ENCODE measurements at places on chromosomes 5 and 9.

DNA sequence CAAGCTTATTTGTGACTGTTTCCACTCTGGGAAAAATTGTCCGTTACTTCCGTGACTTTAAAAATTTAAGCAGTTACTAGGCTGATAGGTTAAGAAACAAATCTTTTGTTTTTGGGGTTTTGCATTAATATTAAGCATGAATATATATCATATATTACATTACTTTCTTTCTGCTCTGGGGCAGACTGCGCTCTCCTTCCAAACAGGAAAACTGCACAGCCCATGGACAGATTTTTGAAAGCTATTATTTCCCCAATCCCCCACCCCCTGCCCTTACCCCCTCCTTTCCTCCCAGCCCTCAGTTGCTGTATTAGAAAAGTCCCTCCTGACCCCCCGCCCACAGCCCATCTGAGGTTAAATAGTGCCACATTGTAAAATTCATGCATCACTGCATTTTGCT, 50.4 kb downstream of the G3BP1 start:
- DNase-seq: no peak

GRCh38 chr5:141914199-141914743, 9.4 kb upstream of the DELE1 start:
- DNase-seq: peak; percentile 79

DNA sequence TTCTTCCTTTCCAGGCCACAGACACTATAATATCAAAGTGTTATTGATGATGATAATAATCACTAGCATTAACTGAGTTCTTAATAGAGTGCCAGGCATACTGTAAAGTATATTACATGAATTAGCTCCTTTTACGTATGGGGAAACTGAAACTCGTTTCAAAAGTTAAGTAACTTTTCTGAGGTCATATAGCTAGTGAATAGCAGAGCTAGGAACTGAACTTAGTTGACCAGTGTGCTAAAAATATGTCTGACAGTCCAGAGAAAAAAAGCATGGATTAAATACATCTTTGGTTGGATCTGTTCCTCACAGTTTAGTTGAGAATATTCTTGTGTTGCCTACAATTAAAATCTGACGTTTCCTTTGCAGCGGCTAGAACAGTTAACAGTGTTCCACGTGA, 18.4 kb upstream of the CATSPER3 start:
- no peak for DNase-seq

DNA sequence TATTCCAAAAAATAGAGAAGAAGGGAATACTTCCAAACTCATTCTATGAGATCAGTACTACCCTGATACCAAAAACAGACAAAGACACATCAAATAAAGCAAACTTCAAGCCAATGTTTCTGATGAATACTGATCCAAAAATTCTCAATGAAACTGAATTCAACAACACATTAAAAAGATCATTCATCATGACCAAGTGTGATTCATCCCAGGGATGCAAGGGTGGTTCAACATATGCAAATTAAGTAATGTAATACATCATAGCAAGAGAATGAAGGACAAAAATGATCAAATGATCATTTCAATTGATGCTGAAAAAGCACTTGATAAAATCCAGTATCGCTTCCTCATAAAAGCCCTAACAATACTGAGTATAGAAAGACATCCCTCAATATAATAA, 4.9 kb upstream of the RCL1 start:
- DNase-seq: no peak

DNA sequence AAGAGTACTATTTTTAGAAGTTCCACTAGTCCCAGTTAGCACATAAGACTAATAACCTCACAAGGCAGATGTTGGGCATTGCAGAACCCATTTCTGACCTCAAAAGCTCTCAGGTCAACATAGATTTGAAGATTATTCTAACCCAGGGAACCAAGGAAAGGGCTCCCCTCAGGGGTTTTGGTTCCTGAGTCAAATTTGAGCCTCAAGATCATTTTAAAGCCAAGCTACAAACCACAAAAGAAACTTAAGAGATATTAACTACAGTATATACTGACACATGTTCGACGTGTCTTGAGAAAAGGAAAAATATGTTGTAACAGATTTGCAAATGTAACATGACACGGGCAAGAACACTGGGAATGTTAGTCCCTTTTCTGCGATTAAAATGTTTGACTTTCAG, 88.6 kb downstream of the GNAQ start:
- DNase-seq: no peak

- no peak for DNase-seq
Measured at GRCh38 chr5:72439192-72439591, 68.0 kb downstream of the ZNF366 start.
